Anterior cingulate cortex (tissue), 58 donors: ENCODE measurements at places on chromosomes 2 and 18.

DNA sequence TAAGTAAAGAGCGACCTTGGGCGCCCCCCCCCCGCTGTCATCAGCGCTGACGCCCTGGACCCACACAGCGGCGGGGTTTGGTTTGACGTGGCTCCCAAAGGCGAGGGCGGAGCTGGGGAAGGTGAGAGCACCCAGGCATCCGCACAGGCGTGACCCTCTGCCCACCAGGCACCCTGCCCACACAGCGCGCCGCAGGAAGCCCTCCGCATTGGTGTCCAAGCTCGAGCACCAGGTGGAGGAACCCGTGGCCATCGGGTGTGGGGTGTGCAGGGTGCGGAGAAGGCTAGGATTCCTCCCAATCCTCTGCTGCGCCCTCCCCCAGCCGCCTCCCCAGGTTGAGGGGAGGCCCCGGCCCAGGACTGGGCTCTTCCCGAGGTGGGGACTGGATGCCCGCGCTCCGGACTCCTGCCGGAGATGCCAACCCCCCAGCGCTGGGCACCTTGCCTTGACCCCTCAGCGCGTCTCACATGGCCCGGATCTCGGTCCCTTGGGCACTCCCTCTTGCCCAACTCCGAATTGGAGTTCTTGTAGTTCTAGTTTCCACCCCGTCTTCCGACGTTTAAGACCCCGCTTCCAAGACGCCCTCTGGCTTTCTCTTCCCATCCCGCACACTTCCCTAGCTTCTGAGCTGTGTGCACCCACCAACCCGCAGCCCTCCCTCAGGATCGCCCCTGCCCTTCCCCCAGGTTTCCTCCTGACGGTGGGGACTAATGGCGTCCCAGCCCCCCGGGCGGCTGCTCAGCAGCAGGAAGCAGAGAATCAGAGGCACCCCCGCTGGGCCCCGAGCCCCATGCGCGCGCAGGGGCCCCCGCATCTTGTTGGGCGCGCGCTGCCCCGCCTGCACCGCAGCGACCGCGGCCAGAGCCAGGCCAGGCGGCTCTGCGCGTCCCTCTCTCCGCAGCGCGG is 25.9 kb upstream of the RESP18 start:
- DNase-seq: no peak

- no peak for DNase-seq
Measured at GRCh38 chr18:3081584-3081991, 68.6 kb upstream of the LPIN2 start.

- no peak for DNase-seq
Measured at GRCh38 chr18:44197832-44198611, 482.7 kb upstream of the SETBP1 start.

DNA sequence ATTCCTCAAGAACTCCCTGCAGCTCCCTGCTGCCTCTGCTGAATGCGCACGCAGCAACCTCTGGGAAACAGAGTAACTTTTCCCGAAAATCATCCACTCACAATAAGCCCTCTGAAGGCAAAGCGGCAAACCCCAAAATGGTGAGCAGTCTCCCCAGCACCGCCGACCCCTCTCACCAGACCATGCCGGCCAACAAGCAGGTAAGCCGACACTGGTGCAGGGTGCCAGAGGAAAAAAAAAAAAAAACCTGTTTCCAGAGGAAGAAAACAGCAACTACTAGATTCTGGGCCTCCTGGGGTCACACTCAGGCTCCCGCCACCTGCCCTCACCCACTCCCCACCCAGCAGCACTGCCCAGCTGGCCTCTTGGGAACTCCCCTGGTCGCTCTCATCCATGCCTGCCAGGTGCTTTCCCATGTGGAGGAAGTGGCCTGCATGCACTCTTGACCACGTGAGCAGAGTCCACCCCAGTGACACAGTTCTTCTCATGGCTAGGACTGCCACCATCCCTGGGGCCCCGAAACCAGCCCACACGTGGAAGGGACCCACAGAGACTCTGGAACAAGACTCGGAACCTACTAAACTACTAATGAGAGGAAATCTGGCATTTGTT is 36.9 kb downstream of the KCTD18 start:
- no peak for DNase-seq

DNA sequence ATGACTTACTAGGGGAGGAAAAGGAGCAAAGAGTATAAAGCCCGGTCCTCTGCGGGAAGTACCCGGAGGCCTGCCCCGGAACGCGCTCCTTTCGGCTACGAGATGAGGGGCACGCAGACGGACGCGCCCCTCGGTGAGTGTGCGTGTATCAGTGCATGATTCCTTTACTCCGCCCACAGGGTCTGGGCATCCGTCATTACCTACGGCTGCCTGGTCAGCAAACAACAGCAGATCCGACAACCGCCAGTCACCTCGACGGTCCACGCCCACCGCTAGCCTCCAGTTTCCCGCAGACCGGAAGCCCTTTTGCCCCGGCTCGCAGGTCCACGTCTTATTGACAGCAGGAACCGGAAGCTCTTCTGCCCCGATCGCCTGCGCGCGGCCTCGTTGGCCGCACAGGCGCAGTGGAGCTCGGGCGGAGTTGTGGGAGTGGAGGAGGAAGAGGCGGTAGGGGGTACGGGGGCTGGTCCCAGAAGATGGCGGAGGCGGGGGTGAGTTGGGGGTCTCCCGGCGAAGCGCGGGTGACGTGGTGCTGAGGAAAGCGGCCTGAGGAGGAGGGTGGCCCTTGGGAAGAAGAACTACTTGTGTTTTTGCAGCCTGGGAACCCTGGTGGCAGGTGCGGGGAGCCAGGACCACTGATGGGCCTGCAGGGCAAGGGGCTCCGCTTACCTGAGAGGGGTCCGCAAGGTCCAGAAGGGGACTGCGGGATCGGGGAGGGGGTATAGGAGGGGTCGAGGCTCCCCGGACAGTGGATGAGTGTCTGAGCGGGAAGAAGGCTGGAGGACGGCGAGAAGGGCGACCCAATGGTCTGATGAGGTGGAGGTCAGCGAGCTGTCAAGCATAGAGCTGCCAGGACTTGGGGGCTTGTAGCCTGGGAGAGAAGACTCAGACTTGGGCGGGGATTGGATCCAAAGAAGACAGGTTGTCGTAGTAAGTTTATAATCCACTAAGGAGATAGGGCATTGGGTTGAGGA is at the start of gene INSIG2:
Gene INSIG2, plus strand, starts transcription at position 421 of the 974 bp plus-strand sequence. CDS start 8,086 bp downstream, outside the sequence.
- DNase-seq: peak; percentile 87

DNA sequence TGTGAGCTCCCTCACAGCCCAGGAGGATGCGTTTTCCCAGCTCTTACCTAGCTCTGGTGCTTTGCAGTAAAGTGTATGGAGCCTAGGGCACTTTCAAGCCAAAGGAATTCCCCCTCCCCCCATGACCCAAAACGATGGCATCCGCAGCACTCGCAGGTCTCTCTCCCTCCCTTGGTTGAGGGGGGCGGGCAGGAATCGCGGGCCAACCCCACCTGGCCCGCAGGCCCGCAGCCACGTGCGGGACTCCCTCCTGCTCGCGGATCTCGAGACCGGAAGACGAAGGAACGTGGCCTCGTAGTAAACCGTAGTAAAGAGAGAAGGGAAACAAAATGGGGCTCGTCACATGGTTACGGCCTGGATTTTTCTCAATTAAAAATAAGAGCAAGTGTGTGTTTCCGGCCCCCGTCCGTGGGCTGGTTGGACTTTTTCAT is 8.5 kb downstream of the IRS1 start:
- DNase-seq: peak; percentile 74

- DNase-seq: no peak
Measured at GRCh38 chr2:220653776-220654175, 918.3 kb downstream of the EPHA4 start.

- no peak for DNase-seq
Measured at GRCh38 chr2:236940497-236940896, 145.2 kb upstream of the COPS8 start.

- DNase-seq: no peak
Measured at GRCh38 chr18:36031903-36032302, 35.5 kb downstream of the RPRD1A start.

- peak; percentile 72 for DNase-seq
Measured at GRCh38 chr2:104862058-104862941, 8.4 kb downstream of the POU3F3 start.

GRCh38 chr18:50162486-50163304 is 32.3 kb downstream of the MYO5B start:
- no peak for DNase-seq

DNA sequence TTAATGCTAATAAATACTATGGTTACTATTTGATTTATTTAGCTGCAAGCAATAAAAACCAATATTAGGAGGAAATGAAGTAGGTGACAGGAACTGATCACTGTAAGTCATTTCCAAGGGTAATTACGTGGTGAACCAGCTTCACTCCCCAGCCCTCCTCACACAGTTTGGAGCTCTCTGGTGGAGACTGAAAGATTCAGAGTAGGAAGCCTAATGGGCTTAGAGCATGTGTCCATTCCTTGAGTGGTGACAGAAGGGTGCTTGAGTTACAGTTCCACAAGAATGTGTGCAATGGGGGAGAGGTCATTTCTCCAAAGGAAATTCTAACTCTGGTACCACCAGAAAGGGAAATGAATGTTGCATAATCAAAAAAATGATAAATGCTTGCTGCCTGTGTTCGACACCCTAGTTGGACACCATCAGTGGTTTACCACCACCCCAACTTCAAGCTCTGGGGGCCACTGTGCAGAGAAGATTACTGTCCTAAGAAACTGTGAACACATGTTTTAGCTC is 285.1 kb upstream of the MMADHC start:
- no peak for DNase-seq

DNA sequence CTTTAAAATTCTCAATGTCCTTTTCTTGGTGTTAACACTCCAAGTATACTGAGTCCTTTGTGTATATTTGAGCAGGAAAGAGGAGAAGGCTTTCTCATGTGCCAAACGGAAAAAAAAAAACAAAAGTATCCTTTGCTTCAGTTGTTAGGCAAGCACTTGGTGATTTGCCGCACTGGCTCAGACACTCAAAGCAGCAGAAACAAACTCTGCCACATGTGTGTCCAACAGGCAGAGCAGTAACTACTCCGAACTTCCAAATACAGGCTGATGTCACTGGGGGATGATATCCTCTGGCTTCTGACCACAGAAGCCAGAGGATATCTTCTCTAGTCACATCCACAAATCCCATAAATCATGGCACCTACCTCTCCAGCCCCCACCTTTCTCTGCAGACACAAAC is 108.0 kb upstream of the SALL3 start:
- no peak for DNase-seq

DNA sequence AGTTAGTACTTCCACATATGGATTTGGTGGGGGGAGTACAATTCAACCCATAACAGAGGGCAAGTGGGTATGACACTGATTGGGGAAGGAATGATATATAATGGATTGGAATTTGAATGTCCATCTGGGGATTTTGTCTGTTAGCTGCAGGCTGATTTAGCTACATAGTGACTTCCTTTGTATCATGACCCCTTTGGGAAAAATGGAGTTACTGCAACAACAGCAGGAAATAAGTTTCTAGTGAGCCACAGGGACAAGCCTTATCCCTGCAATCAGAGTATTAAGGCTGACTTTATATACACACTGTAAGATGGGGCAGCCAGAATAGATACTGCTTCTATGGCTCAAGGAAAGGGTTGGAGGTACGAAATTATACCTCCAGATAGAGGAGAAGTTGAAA is 404.4 kb upstream of the MEIS1 start:
- DNase-seq: no peak

DNA sequence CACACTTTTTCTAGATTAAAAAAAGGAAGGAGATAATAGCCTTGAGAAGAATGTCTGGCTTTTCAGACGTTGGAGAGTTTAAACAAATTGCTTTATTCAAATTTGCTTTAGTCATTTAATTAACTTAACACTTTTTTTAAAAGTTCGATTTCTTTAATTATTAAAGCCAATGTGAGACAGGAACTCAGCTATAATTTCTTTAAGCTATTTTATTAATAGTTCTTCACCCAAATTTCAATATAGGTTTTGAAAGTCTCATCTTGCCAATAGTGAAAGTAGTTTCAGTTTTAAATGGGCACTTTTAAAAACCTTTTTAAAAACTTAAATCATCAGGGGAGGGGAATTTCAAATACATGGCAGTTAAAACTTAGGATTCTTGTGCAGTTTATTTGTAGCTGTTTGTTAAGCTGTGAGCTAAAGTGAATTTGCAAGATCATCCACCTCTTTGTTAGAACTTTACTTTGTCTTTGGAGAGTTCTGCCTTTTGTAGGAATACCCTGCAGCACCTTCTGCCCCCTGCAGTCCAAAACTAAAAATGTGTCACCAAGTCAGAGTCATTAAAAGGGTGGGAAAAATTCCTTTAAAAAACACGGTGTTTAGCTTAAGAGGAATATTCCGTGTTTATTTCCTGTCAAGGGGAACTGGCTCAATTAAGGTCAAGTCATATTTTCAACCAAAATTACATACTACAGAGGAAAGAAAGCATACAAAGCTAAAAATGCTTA is 4.6 kb downstream of the TGIF1 start:
- DNase-seq: no peak

DNA sequence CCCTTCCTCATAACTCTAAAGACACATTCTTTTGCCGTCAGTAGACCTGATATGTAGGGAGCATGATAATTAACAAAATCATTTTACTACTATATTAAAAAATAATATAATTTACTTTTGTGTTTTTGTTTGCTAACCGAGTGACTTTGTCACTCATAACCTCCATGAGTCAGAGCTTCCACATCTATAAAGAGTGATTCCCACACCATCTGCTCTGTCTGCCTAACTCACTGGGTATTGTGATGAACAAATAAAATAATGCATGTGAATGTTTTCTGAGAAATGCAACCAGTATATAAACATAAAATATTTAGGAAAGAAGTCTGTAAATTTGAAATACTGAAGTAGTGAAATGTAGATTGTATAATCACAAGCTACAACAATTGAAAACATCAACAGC is 123.4 kb upstream of the DSEL start:
- no peak for DNase-seq

- no peak for DNase-seq
Measured at GRCh38 chr2:7900593-7900992, 781.3 kb upstream of the ID2 start.

DNA sequence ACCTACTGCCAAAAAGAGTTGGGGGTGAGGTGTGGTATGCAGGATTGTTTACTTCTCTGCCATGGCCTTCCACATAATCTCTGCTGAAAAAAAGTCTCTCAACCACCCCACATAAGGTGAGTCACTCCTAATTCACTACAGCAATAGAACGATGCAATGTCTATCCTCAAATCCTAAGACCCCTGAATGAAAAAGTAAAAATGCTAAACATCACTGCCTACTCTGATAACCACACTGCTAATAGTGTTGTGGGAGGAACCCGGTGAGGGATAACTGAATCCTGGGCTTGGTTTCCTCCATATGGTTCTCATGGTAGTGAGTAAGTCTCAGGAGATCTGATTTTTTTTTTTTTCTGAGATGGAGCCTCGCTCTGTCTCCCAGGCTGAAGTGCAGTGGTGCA is 252.5 kb downstream of the PIEZO2 start:
- no peak for DNase-seq

- DNase-seq: peak; percentile 3
Measured at GRCh38 chr2:58578276-58578675, 337.2 kb upstream of the FANCL start.

GRCh38 chr2:205401511-205401910 is 280.8 kb upstream of the NRP2 start:
- DNase-seq: no peak

- no peak for DNase-seq
Measured at GRCh38 chr2:189131991-189132390, 47.6 kb downstream of the COL5A2 start.

GRCh38 chr18:13577091-13577697 is 149.2 kb downstream of the FAM210A start:
- DNase-seq: no peak

GRCh38 chr2:72136933-72137497 is 10.6 kb downstream of the CYP26B1 start:
- no peak for DNase-seq
